ENCODE measurements at places on chromosomes 7 and 10. TPM values are rescaled to one million over a fixed set of nuclear protein-coding genes. Genes with fewer than 3 reads are reported as not detected.

Gene NPSR1
- not detected for total RNA-seq

Gene TIMM23B
- total RNA-seq = 28.9 TPM

DNA sequence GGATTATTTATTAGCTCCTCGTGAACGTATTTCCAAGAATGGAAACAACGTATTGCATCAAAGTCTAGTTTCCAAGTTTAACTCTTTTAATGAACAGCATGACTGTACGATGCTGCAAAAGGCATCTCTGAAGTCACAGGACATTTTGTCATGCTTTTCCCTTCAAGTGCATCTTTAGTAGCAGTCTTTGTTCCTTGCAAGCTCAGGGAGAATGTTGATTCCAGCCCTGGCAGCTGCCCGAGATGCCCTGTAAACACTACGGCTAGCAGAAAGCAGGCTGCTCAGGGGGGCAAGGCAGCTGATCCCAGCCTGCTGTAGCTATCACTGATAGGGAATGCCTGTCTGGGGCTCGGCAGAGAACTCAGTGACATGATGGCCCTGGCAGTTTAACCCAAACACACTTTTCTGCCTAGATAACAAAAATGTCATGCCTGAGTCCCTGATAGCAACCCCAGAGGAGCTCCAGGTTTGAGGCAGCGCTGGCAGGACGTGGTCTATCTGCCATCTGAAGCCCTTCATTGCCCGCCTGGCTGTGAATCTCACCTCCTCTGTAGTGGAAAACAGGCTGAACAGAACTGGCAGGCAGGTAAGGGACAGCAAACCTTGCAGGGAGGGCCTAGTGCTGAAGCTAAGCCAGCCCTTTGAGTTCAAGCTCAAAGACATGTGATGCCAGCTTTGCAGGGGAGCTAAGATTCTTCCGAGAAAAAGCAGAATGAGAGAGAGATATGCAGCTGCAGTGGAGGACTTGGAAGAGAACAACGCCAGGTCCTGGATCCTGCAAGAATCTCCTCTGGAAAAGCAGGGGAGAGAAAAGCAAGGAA lies 264.6 kb downstream of the SNX10 start:
- no peak for DNase-seq

DNA sequence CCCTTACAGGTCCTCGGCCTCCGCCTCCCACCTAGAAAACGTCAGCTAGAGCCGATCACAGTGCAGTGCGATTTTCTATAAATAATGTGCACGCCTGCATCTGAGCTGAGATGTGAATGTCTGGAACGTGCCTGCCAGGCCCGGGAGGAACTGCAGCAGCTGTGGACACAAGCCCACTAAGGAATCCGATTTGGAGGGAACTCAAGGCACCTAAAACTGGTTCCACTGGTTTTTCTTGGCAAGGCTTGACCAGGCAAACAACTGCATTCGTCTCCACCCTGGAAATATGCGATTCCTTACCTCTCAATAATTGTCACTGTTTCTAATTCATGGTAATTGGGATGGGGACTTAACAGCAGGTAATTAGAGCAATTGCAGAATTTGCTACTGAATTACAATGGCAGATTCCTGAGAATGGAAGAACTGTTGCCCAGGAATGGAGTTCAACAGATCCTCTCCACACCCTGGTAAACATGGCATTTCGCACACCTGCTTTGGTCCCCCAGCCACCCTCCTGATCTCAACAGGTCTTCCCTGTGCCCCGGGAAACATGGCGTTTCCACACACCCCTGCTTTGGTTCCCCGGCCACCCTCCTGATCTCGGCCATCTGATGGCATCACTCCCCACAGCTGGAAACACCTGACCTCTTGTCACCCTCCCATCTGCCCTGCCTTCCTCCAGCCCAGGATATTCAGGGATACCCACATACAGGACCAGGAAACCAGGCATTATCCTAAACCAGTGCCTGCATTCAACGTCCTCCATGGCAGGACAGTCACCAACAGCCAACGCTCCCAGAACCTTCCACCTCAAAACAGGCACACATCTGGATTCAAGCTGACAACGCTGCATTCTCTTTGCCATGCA lies 76.0 kb downstream of the DIP2C start:
- DNase-seq = no peak

DNA sequence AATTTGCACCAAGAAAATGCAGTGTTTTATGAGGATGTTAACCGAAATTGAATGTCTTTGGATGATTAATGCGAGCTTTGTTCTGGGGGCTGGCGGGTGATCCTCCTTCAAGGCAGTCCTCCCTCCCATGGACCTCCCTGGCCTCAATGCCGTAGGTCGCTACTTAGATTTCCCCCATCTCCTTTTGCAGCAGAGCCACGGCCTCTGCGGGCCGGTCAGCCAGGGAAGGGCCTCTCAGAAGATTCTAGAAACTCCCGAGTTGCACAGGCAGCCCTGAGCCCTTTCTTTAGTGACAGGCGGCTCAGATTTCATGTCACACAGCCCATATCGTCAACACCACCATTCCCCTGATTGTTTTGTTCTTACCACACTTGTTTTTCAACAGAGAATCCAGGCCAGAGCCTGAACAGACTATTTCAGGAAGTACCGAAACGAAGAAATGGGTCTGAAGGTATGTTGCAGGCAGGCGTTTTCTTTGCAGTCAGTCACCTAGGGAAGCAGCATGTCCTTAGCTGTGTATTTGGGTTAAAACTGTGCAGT lies 88.2 kb upstream of the SH2B2 start:
- no peak for DNase-seq

Measured in uterus (tissue), 4 donors.